ENCODE measurements at places on chromosomes 5 and 9. TPM values are rescaled to one million over a fixed set of nuclear protein-coding genes. Genes with fewer than 3 reads are reported as not detected.

The CCDC69 gene
- total RNA-seq: 45.8 TPM

The CAMK2A gene
- total RNA-seq: 2.5 TPM

The ACSL6 gene
- total RNA-seq: 3.3 TPM

DNA sequence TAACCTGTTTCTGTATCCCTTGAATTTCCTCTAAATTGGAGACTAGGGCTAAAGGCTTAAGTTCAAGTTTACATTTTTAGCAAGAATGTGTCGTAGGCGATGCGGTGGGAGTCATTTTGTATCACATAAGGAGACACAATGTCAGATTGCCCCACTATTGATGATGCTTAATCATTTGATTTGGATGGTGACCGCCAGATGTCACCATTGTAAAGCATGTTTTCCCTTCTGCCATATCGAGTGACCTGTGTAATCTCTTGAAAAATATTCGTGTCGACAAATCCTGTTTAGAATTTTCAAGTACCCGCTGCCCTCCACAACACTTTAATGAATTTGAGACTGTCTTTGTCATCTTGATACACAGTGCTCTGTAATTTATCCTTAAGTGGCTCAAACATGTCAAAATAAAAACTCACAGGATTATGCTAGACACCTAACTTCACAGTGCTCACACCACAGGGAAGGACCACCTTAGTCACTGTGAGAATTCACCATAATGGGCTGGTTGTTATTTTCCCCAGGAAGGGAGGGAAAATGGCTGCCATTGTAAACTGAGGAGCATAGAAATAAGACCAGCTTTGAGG lies 34.5 kb upstream of the SLC46A2 start:
- no peak for DNase-seq

- DNase-seq: no peak
Measured at GRCh38 chr9:37398464-37399025, 24.0 kb upstream of the GRHPR start.

The ERP44 gene
- 15.9 TPM for total RNA-seq

- no peak for DNase-seq
Measured at GRCh38 chr5:10735569-10736276, 25.3 kb downstream of the DAP start.

- no peak for DNase-seq
Measured at GRCh38 chr9:76658510-76659231, 105.6 kb upstream of the PCA3 start.
